ENCODE measurements at places on chromosomes 4 and X. TPM values are rescaled to one million over a fixed set of nuclear protein-coding genes. Genes with fewer than 3 reads are reported as not detected.

GRCh38 chr4:122099896-122100295 is 52.2 kb upstream of the BLTP1 start:
- no peak for DNase-seq

- no peak for DNase-seq
Measured at GRCh38 chr4:110982486-110982885, 359.6 kb upstream of the PITX2 start.

- DNase-seq, result no peak
Measured at GRCh38 chrX:63686878-63687714, 97.9 kb downstream of the ARHGEF9 start.

DNA sequence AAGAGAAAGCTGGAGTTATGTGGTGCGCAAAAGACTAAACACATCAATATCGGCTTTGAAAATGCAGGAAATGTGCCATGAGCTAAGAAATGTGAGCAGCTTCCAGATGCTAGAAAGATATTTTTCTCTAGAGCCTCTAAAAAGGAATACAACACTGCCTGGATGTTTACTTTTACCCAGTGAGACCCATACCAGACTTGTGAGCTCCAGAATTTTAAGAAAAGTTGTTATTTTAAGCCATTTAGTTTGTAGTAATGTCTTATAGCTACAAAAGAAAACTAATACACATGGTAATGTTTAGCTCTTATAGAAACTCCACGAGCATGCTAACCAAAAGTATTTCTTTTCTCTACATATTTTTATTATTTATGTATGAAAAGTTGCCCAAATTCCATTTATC is 1389.4 kb downstream of the C4orf33 start:
- DNase-seq, result no peak

DNA sequence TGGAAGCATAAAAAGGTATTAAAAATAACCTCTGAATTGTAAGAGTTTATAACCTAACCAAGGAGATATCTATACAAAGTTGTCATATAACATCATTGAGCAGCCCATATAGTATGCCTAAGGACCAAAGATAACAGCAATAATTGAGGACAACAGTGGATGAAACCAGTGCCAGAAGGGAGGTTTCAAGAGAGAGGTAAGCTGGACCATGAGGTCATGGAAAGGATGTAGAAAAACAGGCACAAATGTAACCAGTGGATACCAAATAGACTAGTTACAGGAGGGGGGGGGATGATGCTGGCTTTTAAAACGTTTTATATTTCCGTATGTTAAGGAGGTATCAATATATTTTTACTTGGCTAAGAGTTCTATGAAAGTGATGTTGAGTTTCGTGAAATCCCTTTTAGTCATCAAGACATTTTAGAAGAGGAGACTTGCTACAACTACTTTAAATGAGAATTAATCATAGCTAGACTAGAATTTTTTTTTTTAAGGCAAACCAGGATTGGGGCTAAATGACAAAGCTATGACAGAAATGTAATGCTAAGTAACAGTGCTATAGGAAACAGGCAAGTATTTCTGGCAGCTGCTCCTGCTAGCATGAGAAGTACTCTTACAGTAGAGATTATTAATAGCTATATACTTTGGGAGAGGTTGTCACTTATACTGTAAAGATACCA is 161.1 kb downstream of the FBXW7 start:
- DNase-seq, result no peak

- DNase-seq, result no peak
Measured at GRCh38 chr4:150323406-150324325, 245.4 kb downstream of the DCLK2 start.

- DNase-seq, result no peak
Measured at GRCh38 chr4:98958065-98958464, 29.1 kb upstream of the EIF4E start.

- no peak for DNase-seq
Measured at GRCh38 chr4:16783119-16783518, 115.3 kb downstream of the LDB2 start.

DNA sequence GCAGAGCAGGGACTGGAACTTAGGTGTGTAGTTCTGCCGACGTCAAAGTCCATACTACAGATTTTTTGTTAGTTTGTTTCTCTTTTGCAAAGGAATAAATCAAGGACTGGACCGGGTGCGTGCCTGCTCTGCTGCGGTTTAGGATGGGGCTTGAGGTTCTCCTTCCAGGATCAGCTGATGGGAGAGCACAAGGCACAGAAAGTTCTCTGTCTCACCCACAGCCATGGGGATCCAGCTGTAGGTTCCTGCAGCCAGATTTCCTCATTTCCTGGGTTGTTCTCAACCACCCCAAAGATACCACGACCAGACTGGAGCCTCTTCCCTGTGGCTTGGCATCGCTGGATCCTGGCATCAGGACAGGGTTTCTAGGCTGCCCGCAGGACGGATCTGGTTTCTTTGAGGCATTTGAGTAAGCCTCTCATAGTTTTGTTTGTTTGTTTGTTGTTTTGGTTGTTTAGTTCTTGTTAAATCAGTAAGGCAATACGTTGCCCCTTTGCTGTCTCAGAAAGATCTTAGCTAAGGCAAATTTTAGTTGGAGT is 789 bp upstream of the SRPX start:
- DNase-seq, result no peak

DNA sequence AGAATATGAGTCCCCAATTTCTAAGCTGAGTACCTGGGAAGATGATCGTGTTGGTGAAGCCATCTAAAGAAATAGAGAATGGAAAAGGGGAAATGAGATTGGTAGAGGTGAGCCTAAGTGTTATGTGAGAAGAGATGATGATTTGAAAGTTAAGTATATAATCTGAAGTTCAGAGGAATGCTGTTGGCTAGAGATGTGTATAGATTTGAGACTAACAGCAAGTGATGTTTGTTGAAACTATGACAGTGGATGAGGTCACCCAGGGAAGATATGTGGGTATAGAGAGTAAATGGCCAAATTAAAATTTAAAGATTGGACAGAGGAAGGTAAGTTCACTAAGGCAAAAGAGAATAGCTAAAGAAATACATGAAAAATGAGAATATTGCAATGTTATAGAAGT is 324.2 kb downstream of the MAPK10 start:
- DNase-seq, result no peak

- no peak for DNase-seq
Measured at GRCh38 chr4:133969202-133969848, 232.3 kb downstream of the PABPC4L start.

DNA sequence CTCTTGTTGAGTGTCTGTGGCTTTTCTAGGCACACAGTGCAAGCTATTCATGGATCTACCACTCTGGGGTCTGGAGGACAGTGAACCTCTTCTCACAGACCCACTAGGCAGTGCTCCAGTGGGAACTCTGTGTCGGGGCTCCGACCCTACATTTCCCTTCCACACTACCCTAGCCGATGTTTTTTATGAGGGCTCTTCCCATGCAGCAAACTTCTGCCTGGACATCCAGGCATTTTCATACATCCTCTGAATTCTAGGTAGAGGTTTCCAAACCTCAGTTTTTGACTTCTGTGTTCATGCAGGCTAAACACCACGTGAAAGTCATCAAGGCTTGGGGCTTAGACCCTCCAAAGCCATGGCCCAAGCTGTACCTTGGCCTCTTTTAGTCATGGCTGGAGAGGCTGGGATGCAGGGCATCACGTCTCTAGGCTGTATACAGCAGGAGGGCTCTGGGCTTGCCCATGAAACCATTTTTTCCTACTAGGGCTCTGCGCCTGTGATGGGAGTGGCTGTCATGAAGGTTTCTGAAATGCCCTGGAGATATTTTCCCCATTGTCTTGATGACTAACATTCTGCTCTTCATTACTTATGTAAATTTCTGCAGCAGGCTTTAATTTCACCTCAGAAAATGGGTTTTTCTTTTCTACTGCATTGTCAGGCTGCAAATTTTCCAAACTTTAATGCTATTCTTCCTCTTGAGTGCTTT is 249.8 kb upstream of the CPEB2 start:
- DNase-seq, result no peak

DNA sequence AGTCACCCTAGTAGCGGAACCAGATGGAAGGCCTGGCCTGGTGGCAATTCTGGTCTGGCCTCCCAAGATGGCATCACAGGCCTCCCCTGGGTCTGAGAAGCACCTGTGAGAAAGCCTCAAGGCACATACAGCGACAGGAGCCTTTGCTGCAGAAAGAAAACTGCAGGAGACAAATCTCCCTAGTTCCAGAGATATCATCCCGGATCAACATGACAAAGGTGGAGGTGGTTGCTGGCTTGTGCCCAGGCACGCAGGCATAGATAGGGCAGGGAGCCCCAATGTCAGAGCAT is 93.6 kb downstream of the BCOR start:
- DNase-seq, result no peak

DNA sequence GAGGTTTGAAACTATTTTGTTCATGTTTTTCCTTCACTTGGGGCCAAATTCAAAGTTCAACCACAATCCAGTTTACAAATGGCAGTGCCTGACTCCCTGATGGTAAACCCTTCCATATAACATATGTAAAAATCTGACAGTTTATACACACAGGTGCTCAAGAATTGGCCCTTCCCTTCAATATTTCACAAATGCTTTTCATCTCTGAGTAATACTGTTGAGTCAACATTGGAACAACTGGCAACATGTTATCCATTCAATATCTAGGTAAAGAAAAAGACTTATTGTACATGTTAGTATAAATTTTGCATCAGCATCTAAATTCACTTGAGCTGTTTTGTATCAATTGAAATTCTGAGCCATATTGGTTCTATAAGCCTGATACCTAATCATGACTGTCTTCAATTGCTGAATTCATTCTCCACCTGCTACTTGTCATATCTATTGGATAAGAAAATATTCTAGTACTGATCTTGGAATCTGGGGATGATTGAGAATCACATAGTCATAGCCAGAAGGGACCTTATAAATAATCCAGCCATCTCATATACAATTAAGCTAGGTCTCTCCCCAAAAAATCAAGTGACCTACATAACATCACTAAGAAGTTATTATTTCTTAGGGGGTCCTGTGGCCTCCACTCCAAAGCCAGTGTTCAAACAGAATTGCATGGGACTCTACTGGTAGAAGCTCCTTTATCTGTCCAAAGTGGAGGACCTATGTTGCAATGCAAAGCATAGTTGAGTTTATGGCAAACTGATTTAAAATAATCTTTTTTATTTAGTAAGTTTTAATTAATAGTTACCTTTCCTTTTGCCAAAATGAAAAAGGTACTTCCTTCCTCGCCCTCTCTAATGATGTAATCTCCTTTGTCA is 61.9 kb downstream of the PRKG2 start:
- DNase-seq, result no peak

DNA sequence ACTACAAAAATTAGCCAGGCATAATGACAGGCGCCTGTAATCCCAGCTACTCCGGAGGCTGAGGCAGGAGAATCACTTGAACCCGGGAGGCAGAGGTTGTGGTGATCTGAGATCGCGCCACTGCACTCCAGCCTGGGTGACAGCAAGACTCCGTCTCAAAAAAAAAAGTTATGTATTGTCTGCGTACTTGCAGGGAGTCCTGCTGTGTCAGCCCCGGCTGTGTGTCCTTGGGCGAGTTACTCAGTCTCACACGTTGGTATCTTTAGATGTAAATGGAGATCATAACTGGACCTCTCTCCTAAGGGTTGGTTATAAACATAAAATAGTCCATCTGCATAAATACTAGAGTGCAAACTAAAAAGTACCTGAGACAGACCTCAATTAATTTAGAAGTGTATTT is 22.7 kb upstream of the TBC1D14 start:
- no peak for DNase-seq

GRCh38 chrX:12249997-12250396 is 111.7 kb downstream of the FRMPD4 start:
- DNase-seq, result no peak

DNA sequence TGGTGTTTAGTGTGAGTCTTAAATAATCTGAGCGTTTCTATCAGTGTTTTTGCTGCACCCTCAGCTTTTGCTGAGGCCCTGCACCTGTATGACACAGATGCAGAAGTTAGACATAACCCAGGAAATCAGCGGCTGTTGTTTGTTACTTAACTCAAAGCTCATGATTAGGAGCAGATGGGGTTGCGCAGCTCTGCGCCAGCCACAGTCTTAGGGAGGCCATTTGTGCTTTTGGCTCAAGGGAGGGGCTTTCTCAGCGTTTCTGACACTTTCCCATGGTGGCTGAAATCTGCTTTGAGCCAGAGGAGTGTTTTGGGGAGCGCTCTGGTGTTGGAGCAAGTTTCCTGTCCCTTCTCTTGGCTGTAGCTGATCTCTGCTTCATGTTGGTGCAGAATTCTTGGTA is 433.8 kb downstream of the NAF1 start:
- DNase-seq, result no peak

- no peak for DNase-seq
Measured at GRCh38 chr4:121688261-121688660, 8.5 kb downstream of the ANXA5 start.

DNA sequence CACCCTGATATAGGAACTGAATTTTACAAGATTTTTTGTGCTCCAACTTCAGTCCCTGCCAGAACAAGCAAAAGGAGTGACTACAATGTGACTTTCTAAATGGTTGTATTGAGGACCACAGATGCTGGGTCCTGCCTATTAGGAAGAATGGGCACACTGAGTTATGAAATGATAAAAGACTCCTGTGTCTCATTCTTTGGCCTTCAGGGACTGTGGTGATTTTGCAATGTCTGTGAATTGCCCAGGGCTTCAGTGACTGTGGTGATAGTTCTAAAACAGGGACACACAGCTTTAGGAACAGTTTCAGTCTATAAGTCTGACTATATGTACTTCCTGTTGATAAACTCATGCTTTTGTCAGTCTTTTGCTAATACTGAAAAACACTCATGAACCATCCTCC is 210.2 kb downstream of the DMD start:
- no peak for DNase-seq

DNA sequence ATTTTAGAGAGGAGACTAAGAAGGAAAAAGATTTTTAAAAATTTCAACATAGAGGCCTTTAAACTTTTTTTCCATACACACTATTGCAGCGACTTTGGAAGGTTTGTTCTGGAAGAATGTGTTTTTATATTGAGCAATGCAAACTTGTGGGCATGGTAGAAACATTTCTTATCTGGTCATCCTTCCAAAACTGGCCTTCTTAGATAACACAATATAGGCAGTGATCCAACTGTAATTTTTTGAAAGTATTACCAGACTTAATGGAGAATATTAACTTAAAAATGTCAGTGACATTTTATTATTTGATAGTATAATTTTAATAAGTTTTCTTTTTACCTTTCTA is 25.6 kb downstream of the FHDC1 start:
- no peak for DNase-seq

GRCh38 chr4:40337523-40337922 is 2.4 kb downstream of the CHRNA9 start:
- no peak for DNase-seq

DNA sequence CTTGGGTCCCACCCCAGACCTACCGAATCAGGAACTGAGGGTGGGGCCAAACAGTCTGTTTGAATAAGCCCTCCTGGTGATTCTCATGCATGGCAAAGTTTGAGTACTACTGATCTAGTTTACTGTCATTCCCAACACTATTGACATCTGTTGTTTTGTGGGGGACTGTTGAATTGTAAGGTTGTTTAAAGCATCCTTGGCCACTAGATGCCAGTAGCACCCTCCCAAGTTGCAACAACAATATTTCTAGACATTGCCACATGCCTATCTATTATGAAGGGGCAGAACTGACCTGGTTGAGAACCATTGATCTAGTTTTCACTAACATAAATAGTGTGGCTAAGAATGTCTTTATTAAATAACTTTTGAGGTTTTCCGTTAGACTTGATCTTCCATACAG is 15.1 kb downstream of the TAF9B start:
- DNase-seq, result no peak

- no peak for DNase-seq
Measured at GRCh38 chr4:61049018-61049417, 151.1 kb upstream of the ADGRL3 start.

CLIC2 gene
- total RNA-seq, result 6.0 TPM

NALF2 gene
- total RNA-seq, result 0.33 TPM

ARX gene
- total RNA-seq, result not detected

VCX gene
- not detected for total RNA-seq

CTAG2 gene
- not detected for total RNA-seq

NCBP2L gene
- not detected for total RNA-seq

RHOH gene
- 0.70 TPM for total RNA-seq

TBCK gene
- total RNA-seq, result 17.6 TPM

DCAF12L1 gene
- total RNA-seq, result not detected
